ENCODE measurements at places on chromosomes 6 and 20.
A peak's percentile ranks its signal among the peaks of the same experiment; 100 is the strongest.

DNA sequence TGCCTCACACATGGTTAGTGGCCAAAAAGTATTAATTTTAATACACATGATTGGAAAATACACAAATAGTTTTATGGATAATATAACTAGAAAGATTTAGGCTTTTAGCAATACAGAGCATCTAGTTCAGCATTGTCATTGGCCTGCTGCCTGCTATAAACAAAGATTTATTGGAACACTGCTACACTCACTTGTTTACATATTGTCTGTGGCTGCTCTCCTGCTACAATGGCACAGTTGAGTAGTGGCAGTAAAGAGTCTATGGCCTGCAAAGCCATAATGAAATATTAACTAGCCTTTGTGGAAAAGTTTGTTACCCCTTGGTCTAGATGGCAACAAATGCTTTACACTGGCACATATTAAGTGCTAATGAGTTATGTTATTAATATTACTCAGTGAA is 37.8 kb downstream of the ZNF451 start:
- DNase-seq: no peak

- DNase-seq: no peak
Observed at GRCh38 chr20:36989797-36990196, 38.3 kb upstream of the SAMHD1 start.

DNA sequence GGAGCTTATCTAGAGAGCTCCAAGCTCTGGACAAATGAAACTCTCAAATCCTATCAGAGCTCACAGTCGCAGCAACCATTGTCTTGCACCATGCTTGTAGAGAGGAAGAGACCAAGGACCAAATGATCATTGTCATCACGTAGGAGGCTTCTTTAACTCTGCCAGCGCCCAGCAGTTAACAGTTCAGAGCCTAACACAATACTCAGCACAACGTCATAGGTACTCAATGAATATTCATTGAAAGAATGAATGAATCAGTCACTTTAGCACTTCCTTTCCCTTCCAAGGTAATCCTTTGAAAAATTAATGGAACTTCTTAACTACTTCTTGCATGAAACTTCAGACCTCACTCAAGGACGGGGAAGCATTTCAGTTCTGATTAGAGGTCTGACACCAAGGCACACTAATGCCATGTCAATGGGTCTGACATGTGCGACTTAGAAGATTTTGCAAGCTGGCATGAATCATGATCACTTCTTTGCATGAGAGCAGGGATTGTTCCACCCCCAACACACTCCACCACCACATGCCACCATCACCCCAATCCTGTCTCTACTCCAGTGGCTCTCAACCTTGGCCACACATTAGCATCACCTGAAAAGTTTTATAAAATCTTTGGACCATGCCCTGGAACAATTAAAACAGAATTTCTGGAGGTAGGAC is 45.1 kb downstream of the KHDC1L start:
- DNase-seq: no peak

DNA sequence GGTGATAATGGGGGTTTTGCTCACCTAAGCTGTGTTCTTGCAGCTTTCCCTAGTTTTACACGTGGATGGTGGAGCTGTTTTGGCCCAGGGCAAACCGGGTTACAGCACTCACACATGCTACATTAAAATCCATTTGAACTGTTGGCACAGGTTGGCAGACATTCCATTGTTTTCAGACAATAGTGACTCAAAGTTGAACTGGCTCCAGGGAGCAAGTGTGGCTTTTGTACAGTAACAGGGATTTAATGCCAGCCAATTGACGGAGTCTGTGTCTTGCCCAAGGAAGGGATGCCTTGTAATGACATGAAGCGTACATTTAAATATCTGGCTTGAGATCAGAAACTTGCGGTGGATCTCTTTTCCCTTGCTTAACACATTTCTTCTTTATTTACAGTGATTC is 183.1 kb downstream of the DTNBP1 start:
- DNase-seq: no peak

- no peak for DNase-seq
Observed at GRCh38 chr20:10857352-10858070, 183.7 kb upstream of the JAG1 start.

GRCh38 chr20:43331906-43332305 is 125.8 kb upstream of the SRSF6 start:
- DNase-seq: no peak

DNA sequence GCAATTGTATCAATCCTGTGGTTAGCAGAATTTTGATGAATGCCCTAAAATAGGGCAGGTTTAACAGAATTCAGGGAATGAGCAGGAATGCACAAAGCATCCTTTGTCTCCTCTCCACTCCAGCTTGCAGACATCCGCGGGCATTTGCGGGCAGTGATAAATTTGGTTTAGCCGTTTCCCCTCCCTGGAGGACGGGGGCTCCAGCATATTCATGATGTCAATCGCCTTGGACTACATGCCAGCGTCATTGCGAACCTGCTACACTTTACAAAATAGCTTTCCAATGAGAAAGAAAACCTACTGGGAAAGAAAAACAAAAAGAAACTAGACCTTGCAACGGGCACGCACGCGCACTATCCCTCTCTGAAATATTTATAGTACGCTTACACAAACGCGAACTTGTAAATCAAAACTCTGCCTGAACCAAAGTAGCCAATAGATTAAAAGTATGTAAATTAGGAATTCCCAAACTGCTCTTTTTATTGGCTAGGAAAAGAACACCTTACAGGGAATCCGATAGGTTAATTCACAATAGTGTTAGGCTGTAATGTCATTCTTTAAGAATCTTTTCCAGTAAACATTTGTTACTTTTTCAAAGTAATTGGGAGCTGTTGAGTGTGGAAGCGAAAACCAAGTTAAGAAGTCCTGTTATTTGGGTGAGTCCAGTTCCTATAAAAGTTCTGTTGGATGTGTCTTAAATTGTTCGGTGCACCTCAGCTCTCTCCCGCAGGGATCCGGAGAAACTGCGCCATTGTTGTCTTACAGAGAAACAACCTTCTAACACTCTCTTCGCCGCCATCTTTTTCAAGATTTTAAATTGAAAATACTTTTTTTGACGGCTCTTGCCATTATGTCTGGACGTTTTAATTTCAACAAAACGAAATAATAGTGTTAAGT is 136.7 kb downstream of the HFE start:
- DNase-seq: peak; percentile 29

DNA sequence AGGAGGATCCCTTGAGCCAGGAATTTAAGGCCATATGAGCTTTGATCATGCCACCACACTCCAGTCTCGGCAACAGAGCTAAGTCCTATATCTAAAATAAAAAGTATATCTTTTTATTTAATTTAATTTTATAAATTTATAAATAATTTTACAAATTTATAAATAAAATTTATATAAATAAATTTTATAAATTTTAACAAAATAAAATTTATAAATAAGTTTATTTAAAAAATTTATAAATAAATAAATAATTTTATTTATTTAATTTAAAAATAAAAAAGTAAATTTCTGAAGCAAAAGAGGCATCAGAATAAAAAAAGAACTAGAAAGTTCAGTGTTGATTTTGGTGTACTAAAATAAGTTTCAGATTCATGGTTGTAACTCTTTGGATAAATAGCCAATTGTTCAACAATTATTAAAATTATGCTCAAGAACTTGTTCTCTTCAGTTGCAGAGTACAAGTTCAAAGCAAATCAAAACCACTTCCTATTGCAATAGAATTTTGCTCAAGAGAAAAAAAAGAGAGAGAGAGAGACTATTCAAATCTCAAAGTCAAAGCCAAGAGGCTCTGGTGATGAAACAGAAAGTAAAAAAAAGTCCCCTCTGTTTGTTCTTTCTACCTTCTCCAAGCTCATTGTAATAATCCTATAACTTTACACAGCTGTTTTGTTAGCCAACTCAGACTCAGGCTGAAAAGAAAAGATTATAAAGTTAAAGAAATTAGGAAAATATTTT is 547.5 kb upstream of the ADGRB3 start:
- no peak for DNase-seq

- no peak for DNase-seq
Observed at GRCh38 chr6:111559188-111560097, 46.2 kb downstream of the TRAF3IP2 start.

DNA sequence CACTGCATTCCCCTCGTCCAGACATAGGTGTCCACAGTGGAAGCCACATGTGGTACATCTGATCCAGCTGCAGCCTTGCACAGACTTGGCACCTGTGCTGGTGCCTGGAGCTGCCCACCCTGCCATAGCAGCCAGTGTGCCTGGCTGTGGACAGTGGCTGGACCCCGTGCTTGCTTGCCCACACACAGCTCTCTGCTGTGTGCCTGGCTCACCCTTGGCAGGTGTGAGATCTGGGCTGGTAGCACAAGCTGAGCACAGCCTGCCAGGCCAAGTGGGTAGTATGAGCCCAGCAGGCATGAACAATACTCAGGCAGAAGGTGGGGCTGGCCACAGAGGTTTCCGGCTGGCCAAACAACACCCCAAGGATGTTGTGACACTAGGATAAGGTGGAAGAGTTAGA is 614.4 kb downstream of the BCKDHB start:
- no peak for DNase-seq

DNA sequence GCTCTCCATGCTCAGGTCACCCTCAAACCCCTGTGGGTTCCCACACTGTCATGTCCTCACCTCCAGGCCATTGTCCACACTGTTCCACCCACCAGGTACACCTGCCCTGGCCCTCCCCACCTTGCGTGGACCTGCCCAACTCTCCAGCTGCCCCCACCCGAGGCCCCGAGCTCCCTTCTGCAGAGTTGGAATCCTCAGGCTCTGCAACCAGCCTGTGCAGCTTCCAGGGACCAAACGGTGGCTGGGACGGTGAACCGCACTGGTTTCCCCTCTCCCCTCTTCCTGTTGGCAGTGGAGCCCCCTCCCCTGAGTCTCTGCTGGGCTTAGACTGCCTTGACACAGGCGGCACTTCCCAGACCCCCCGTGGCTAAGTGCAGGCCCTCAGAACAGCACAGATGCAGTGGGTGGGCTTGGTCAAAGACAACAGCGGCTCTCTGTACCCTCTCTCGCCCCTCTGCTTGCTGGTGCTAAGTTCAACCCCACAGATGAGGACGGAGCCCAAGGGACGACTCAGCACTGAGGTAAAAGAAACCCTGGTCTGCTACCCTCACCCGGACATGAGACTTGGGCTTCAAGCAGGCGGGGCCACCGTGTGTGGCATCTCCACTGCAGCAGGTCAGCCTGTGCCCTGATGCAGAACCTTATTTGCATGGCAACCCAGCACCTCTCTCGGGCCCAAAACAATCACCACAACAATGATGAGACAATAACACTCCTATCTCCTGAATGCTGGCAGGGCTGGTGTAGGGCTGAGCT is 11.0 kb downstream of the ZBP1 start:
- DNase-seq: no peak

- DNase-seq: no peak
Observed at GRCh38 chr6:117409420-117409819, 16.3 kb downstream of the ROS1 start.

GRCh38 chr20:50379049-50379990 is 130.9 kb upstream of the PTPN1 start:
- no peak for DNase-seq

DNA sequence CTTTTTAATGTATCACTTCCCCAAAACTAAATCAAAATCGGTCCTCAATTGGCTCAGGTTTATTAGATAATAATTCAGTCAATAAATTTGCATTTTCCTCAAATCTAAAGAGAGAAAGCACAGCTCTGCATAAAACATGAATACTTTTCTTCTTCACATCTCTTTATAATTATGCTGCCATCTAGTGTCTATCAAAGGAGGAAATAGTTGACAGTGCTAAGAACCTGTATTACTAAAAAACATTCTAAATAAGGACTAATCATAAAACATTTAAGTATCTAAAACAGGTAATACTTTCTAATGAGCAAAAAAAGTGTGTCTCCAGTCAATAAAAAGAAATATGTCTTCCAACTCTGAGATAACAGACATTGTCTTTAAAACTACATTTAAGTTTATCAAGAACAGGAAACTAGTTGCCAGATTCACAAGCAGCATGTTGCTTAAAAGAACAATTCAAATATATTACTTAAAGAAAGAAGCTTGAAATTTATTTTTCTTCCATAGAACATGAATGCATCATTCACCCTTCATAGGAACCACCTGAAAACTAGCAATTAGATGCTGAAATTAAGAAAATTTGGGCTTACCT is 56.5 kb upstream of the DST start:
- DNase-seq: no peak

- no peak for DNase-seq
Observed at GRCh38 chr6:104537180-104537579, 322.5 kb downstream of the HACE1 start.

DNA sequence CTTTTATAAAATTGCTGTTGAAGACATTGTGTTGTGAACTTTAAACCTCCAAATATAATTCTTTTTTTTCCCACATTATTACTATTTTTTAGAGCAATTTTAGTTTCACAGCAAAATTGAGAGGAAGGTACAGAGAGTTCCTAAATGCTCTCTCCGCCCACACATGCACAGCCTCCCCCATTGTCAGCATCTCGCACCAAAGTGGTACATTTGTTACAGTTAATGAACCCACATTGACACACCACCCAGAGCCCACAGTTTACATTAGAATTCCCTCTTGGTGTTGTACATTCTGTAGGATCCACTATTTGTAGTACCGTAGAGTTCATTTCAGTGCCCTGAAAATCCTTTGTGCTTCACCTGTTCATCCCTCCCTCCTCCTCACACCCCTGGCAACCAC is 33.8 kb downstream of the TMEM181 start:
- no peak for DNase-seq

DNA sequence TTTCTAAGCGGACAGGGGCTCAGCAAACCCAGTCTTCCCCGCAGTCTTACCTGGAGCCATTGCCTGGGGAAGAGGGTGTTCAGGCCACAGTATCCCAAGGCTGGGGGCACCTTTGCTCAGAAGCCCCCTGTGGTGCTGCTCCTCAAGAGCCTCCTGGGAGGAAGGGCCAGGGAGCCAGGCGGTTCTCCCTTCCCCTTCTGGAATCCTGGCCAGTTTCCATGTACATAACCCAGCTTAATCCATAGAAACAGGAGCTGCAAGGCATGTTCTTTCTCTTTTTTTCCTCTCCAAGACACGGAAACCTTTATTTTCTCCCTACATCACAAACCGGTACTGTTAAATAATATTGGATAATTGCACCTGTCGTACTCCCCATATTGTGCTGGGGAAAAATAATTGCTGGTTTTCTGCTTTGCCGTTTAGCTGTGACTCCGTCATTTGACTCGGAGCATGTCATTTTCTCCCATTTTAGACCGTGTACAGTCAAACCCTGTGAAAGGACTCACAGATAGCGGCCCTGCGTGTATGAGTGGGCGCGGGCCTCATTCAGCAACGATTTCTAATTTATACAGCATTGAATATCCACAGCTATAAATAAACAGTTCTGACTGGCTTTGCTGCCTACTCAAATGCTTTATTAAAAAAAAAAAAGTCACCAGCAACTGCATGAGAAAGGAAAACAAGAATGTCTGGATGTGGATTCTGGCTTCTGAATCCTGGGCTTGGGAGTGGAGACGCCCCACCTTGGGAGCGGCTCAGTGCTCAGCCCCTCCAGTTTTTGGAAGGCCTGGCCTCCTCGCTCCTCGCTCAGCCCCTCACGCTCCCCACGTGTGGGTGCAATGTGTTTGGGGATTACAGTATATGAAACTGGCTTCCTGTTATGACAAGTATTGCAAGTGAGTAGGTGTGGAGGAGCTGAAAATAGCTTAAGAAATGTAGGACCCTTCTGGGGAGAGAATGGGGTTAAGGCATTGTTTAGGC is 67.3 kb downstream of the ADTRP start:
- DNase-seq: no peak

Measured in stimulated activated CD4-positive, alpha-beta T cell treated with anti-CD3 and anti-CD28 coated beads, Interleukin-15, amount 100 ng/mL, for 1 hour (primary cell).